ENCODE measurements at places on chromosomes 5 and 9. TPM values are rescaled to one million over a fixed set of nuclear protein-coding genes. Genes with fewer than 3 reads are reported as not detected.
A peak's percentile ranks its signal among the peaks of the same experiment; 100 is the strongest.

Gene EMB
- 10.0 TPM for total RNA-seq

Gene POLR3G
- total RNA-seq: 1.6 TPM

Gene IL3
- not detected for total RNA-seq

Gene LHX3
- total RNA-seq: not detected

Gene ERAP2
- total RNA-seq: 7.7 TPM

Gene GFI1B
- not detected for total RNA-seq

Gene PDE8B
- total RNA-seq: 11.3 TPM

Gene PPP6C
- 31.6 TPM for total RNA-seq

DNA sequence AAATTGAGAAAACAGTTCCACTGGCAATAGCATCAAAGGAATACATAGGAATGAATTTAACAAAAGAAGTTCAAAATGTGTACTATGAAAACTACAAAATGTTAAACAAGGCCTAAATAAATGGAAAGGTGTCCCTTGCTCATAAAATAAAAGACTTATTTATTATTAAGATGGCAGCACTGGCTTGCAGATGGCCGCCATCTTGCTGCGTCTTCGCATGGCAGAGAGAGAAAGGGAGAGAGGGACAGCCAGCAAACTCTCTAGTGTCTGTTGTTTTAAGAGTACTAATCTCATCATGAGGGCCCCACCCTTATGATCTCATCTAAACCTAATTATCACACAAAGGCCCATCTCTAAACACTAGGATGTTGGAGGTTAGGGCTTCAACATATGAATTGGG is 47.1 kb downstream of the ABLIM3 start:
- no peak for DNase-seq
- no peaks in the 10 kb centered on the region for H3K4me1 ChIP-seq
- no peaks in the 10 kb centered on the region for H3K27me3 ChIP-seq
- no peak overlapping the region for H3K27ac ChIP-seq

- no peak overlapping the region for H3K27ac ChIP-seq
- no peaks in the 10 kb centered on the region for H3K27me3 ChIP-seq
- no peak for DNase-seq
- no peaks in the 10 kb centered on the region for H3K36me3 ChIP-seq
- no peaks in the 10 kb centered on the region for H3K4me1 ChIP-seq
These were observed 266.6 kb upstream of the DAP start for GRCh38 chr5:11027660-11028059.

DNA sequence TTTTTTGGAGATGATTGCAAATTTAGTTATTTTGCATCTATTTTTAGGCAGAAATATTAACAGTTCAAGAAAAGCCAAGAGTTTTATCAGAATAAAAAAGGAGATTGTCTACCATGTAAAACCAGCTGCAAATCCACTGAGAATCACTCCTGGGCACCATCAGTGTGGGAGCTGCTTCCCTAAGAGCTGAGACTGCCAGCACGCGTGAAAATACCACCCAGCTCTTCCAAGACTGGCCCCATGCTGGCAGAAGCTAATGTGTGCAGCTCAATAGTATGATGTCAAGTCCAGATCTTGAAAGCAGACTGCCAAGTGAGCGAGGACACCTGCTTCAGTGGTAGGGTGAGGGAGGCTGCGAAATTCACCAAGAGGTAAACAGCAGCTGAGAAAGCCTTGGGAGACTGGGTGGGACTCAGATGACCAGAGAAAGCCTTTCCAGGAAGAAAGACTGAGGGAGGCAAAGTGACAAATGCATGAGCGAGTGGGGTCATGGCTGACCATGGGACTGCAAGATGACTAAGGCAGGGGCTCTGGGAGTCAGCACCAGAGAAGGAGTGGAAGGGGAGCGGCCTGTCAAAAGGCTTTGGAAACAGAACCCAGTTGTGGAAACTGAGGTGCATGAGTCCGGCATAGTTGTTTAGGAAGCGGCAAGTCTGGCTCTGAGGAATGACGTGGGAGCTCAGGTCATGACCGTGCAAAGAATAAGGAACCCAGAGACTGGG is 200.9 kb downstream of the GADD45G start:
- no peak for DNase-seq
- no peak overlapping the region for H3K4me3 ChIP-seq
- H3K36me3 ChIP-seq: no peaks in the 10 kb centered on the region
- H3K27ac ChIP-seq: no peak overlapping the region
- peaks cover 17% of the 10 kb centered on the region for H3K4me1 ChIP-seq

GRCh38 chr5:98474782-98475181 is 298.7 kb upstream of the RGMB start:
- H3K27me3 ChIP-seq: no peaks in the 10 kb centered on the region
- no peak overlapping the region for H3K27ac ChIP-seq
- H3K36me3 ChIP-seq: no peaks in the 10 kb centered on the region
- H3K4me3 ChIP-seq: no peak overlapping the region

GRCh38 chr5:112883192-112883591 is 22.1 kb downstream of the SRP19 start:
- H3K4me3 ChIP-seq: no peak overlapping the region
- H3K4me1 ChIP-seq: no peaks in the 10 kb centered on the region
- H3K36me3 ChIP-seq: peaks cover 15% of the 10 kb centered on the region

DNA sequence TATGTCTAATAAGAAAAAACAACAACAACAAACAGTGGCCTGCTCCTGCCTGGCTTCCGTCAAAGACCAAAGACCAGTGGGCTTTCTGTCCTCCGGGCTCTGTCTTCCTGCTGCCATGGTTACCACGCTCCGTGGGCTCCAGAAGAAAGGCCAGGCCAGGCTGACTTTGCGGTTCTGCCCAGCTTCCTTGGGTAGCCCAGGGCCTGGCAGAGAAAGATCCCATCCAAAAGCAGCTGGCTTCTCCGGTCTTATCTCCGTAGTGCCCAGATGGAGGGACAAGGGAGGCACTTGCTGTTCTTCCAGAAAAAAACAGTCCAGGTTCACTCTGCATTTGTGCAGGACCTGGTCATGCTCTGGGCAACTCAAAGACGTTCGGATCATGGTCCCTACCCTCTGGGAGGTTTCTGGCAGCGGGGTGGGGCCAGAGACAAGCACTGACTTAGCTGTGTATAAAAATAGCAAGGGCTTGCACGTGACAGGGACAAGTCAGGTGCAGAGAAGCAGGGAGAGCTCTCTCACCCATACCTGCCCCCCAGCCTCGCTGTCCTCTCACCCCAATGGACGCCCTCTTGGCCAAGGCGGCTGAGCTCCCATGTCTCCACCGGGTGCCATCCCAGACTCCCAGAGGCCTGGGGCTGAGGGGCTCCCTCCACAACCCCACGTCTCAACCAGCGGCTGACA is 212.2 kb downstream of the C9orf50 start:
- H3K4me1 ChIP-seq: peaks cover 36% of the 10 kb centered on the region
- no peak overlapping the region for H3K4me3 ChIP-seq
- DNase-seq: no peak
- no peaks in the 10 kb centered on the region for H3K27me3 ChIP-seq
- no peaks in the 10 kb centered on the region for H3K36me3 ChIP-seq
- H3K27ac ChIP-seq: no peak overlapping the region

DNA sequence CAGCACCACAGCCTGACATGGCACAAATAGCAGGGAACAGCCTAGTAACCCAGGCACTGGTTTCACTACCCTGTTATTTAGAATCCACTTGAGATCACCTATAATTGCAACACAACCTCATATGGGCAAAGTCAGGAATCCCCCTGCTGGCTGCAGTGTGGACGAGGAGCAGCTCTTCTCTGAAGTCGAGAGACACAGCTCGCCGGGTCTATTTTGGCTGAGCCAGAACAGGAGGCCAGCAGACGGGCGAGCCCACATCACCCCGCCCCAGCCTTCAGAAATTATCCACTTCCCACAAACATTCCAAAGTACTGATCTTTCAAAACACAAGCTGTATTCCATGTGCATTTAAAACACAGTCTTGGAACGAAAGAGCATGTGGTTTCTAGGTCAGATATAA is 179.0 kb downstream of the ROR2 start:
- no peaks in the 10 kb centered on the region for H3K36me3 ChIP-seq
- H3K27ac ChIP-seq: peak overlapping the region; percentile 74
- DNase-seq: peak; percentile 85
- H3K27me3 ChIP-seq: no peaks in the 10 kb centered on the region
- no peak overlapping the region for H3K4me3 ChIP-seq

- peaks cover 18% of the 10 kb centered on the region for H3K4me1 ChIP-seq
- H3K27me3 ChIP-seq: no peaks in the 10 kb centered on the region
These were observed 17.1 kb downstream of the FCN2 start for GRCh38 chr9:134897584-134898170.

GRCh38 chr9:122016744-122017143 is 76.4 kb downstream of the TTLL11 start:
- no peak overlapping the region for H3K4me3 ChIP-seq
- no peaks in the 10 kb centered on the region for H3K4me1 ChIP-seq
- no peak for DNase-seq
- no peaks in the 10 kb centered on the region for H3K27me3 ChIP-seq
- H3K27ac ChIP-seq: no peak overlapping the region
- no peaks in the 10 kb centered on the region for H3K36me3 ChIP-seq

- H3K27ac ChIP-seq: peak overlapping the region; percentile 88
- H3K4me3 ChIP-seq: peak overlapping the region; percentile 59
- H3K36me3 ChIP-seq: no peaks in the 10 kb centered on the region
- H3K27me3 ChIP-seq: no peaks in the 10 kb centered on the region
- no peaks in the 10 kb centered on the region for H3K4me1 ChIP-seq
These were observed 5.5 kb upstream of the CDHR2 start for GRCh38 chr5:176543428-176544182.

DNA sequence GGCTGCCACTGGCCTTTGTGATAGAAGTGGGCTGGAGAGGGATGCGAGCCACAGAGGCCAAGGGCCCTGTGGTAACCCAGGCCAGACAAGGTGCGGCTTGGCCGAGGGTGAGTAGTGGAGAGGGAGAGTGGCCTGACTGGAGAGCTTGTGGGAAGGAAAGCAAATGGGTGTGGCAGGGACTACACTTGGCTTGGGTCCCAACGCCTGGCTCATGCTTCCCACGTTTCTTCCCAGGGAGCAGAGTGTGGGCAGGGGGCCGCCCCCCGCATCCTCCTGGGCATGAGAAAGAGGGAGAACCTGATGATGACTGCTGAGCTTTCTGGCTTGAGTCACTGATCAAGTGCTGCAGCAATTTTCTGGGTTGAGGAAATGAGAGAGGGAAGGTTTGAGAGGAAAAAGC is 95.7 kb downstream of the ANKH start:
- peaks cover 8% of the 10 kb centered on the region for H3K4me1 ChIP-seq
- no peaks in the 10 kb centered on the region for H3K36me3 ChIP-seq
- no peak for DNase-seq
- H3K27ac ChIP-seq: no peak overlapping the region

- no peaks in the 10 kb centered on the region for H3K36me3 ChIP-seq
- H3K27ac ChIP-seq: peak overlapping the region; percentile 93
- H3K4me3 ChIP-seq: peak overlapping the region; percentile 68
- peaks cover 30% of the 10 kb centered on the region for H3K27me3 ChIP-seq
These were observed 2.0 kb upstream of the PHPT1 start for GRCh38 chr9:136847088-136847825.

DNA sequence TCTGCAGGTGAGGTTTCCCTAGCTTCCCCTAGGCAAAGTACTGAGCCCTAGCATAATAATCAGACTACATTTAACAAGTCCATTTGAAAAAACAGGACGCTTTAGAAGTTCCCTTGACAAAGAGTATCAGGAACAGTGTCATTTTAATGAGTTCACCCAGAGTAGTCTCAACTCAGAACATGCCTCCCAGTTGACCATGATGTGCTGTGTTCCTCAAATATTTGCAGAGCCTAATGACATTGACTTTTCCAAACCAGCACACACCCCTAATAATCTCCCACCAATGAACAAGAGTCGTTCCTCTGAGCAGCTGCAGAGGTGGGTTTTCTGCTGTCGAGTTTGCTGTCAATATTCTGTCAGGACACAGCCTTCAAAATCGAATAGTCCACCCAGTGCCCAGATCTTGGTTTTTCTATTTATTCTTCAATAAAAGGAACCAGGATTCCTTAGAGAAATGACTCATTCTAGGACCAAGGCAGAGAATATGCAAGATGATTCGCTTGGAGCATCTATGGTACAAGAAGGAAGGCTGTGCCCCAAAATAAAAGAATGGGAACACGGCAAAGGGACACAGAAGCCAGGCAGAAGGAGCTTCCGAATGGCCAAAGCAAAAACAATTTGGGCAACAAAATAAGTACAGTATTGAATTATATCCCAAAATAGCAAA is 57.6 kb downstream of the OTULIN start:
- no peaks in the 10 kb centered on the region for H3K27me3 ChIP-seq
- no peak for DNase-seq
- no peak overlapping the region for H3K4me3 ChIP-seq
- no peak overlapping the region for H3K27ac ChIP-seq
- H3K36me3 ChIP-seq: no peaks in the 10 kb centered on the region
- H3K4me1 ChIP-seq: peaks cover 13% of the 10 kb centered on the region

- no peaks in the 10 kb centered on the region for H3K36me3 ChIP-seq
- no peak overlapping the region for H3K4me3 ChIP-seq
- H3K27ac ChIP-seq: peak overlapping the region; percentile 95
- no peaks in the 10 kb centered on the region for H3K27me3 ChIP-seq
- H3K4me1 ChIP-seq: peaks cover 38% of the 10 kb centered on the region
These were observed 37.6 kb downstream of the DUSP1 start for GRCh38 chr5:172733131-172733973.

DNA sequence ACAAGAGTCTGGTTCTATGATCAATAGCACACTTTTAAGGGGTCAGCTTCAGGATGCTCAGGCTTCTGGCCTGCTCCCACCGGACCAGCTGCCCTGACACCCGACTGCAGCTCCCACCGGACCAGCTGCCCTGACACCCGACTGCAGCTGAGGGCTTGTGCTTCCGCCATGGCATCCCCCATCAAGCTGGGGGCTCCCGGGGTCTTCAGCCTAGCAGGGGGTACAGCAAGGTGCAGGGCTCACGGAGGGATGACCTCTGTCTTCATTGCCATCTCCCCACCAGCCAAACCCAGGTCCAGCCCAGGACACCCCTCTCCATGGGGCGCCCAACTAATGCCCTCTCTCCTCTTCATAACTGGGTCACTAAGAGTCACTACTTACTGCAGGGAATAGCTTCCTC is 1.9 kb downstream of the FLT4 start:
- H3K27ac ChIP-seq: no peak overlapping the region
- DNase-seq: no peak
- H3K27me3 ChIP-seq: peaks cover 70% of the 10 kb centered on the region
- H3K36me3 ChIP-seq: no peaks in the 10 kb centered on the region
- H3K4me1 ChIP-seq: no peaks in the 10 kb centered on the region

DNA sequence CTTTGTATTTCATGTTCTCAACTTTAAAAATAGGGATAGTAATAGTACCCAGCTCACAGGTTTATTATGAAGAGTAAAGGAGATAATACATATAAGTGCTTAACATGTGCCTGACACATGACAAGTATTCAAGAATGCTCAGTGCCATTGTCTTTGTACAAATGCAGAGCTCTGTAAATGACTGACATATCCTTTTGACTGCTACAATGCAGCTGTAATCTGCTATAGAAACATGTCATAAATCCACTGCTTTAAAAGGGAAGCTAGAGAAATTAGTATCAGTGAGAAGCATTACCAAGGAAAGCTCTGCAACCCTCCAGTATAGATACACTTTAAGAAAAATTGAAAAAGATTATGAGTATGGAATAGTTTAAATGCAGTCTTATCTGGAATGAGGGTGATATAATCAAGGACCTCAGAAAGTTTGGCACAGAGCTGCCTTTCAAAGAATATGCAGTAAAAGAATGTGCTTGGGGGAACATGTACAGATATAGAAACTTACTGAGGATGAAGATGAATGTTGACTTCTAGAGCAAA is 17.9 kb downstream of the ERAP1 start:
- peaks cover 67% of the 10 kb centered on the region for H3K36me3 ChIP-seq
- no peak for DNase-seq
- H3K27ac ChIP-seq: no peak overlapping the region
- no peaks in the 10 kb centered on the region for H3K27me3 ChIP-seq
- peaks cover 18% of the 10 kb centered on the region for H3K4me1 ChIP-seq

- H3K4me1 ChIP-seq: peaks cover 12% of the 10 kb centered on the region
- DNase-seq: no peak
- peaks cover 15% of the 10 kb centered on the region for H3K36me3 ChIP-seq
- H3K27me3 ChIP-seq: no peaks in the 10 kb centered on the region
- H3K4me3 ChIP-seq: no peak overlapping the region
These were observed 111.0 kb downstream of the DPYSL3 start for GRCh38 chr5:147398860-147399259.

Data from sigmoid colon (tissue), 7 donors.